Activated CD8-positive, alpha-beta memory T cell treated with anti-CD3 and anti-CD28 coated beads for 1 hour (primary cell): ENCODE measurements at places on chromosomes 5 and 9.

GRCh38 chr9:136605988-136606660 lies 56.6 kb upstream of the EGFL7 start:
- no peak for DNase-seq

DNA sequence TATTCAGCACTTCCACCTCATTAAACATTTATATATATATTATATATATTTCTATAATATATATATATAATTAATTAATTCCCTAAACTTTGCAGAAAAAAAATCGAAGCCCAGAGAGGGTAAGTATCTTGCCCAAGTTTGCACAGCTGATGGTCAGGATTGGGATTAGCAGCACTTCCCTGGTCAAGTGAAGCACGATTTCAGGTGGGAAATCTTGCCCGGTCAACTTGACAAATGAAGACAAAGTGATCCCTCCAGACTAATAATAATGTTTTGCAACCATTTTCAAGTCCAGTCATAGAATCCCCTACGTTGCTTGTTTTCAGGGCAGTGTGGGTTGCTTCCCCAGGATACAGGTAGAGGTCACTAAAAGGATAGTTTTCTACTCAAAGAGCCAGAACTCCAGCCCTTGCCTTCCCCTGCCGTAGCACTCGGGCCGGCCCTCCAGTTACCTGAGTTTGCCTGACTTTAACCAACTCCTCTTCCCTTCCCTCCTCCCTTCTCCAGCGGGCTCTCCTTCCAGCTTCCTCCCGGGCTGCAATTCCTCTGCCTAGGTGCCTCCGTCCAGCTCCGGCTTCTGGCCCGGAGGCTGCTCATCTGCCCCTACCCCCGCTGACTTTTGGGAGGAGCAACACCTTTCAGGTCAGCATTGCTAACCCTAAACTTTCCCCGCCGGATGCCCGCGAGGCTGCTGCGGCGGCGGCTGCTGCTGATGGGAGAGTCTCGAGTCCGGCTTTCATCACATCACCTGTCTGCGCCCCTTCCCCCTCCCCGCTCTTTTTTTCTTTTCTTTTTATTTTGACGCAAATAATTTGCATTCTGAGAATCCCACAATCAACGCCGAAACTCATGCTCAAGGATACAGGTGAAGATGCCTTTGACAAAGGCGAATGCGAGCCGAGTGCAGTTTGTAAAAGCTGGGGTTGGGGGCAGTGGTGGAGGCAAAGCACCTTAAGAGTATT lies 930 bp downstream of the PRLR start:
- DNase-seq: no peak

DNA sequence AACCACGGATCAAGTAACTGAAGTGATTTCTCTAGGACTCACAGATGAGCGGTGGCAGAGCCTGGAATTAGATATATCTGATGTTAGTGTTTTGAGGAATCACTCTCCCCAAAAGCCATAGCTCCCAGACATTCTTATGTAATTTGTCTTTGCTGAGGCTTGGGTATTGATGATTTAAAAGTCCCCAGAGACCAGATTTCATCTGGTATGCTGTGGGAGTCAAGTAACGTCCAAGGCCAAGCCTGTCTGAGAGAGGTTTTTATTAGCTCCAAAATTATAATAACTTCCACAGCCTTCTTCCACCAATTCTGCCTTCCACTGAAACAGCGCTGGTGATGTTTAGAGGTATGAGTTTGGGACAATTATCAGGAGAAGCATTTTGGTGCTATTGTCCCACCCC lies 21.3 kb upstream of the KCNIP1 start:
- no peak for DNase-seq

DNA sequence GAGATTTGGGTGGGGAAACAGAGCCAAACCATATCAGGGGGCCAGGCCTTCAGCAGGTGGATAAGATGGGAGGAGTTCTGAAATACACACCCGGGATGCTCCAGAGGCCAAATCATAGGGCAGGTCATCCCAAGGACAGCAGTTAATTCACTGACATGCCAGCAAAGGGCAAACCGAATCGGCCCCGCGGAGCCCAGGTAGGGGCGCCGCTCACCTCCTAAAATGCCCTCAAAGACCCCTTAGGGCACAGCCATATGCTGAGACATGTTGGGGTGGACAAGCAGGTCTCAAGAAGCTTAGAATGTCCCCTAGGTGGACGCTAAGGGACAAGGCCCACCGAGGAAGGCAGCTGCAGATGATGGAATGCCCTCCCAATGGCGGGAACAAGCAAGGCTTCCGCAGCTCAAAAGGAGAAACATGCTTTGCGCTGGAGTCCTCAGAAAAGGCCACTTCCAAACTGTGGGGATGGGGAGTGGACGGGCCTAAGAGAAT lies 144.9 kb downstream of the ERCC6L2 start:
- no peak for DNase-seq

DNA sequence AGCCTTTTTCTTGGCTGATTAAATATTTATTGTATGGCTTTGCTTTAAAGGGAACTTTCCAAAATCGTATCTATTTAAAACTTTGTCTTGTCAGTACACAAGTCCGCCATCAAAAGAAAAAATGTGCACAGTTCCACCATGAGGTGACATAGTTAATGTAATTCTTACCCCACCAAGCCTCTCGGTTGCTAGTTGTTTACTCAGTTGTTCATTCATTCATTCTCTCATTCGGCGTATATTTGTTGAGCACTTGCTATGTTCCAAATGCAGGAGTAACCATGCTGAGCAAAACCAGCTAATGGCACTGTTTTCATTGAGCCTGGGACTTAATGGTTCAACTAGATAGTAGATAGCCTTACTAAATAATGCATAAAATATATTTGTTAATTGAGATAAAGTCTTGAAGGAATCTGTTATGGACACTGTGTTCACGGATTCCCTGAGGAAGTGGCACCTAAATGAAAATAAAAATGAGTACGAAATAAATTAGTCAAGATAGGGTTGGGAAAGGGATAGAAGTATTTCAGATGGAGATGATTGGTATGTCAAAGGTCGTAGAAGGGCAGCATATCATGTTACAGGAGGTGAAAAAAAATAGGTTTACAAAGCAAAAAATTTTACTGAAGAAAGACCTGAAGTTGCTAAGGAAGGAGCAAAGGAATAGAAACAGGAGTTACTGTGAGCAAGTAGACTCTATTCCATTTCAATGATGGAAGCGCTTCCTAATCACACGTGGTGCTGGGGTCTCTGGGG lies 1.5 kb downstream of the DCAF10 start:
- no peak for DNase-seq

- DNase-seq: no peak
These were observed 246.4 kb downstream of the FAM114A2 start for GRCh38 chr5:153792305-153792704.

DNA sequence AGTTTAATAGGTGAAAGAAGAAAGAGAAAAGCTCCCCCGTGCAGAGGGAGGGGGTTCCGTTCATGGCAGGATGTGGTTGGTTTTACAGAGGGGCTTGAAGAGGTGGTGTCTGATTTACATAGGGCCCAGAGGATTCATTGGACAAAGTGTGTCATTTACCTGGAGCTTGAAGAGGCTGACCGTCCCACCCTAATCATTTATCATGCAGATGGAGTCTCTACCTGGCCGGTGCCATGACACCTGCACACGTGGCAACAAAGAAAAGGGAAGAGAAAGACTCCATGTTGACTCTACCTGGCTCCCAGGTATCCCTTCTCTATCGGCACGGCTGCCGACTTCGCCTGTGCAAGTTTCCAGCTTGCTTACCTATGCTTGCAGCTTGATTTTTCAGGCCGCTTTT lies 35.3 kb upstream of the PRRC2B start:
- no peak for DNase-seq

- DNase-seq: no peak
These were observed 391.1 kb downstream of the TMEM161B start for GRCh38 chr5:87877495-87877894.

DNA sequence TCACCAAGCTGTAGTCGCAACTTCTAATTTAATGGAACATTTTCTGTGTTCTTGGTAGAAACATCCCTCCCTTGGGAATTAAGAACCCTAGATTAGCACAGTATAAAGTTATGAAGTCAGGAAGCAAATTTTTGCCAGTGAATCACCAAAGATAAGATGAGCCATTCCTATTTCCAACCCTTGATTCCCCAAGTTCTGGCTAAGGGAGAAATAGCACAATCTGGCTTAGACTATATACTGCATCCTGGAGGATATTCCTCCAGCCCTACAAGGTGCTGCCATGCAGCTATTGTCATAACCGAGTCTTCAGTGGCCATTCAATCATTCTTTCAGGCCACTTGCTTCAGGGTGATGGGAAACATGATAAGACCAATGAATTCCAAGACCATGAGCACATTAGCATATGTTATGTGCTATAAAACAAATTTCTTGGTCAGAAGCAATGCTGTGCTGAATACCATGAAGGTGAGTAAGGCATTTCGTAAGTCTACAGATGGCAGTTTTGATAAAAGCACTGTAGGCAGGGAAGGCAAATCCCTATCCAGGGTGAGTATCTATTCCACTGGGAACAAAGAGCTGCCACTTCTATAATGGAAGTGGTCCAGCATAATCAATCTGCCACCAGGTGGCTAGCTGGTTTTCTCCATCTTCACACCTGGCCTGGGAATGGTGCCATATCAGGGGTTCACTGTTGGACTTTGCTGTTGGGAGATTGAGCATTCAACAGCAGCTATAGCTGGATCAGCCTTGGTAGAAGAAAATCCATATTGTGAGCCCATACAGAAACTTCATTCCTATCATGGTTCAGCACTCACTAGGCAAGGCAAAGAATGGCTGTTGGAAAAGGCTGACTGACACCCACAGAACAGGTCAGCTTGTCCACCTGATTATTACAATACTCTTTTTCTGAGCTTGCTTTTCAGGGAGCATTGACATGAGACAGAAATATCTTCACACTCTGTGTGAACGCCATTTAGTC lies 19.6 kb upstream of the ARL15 start:
- DNase-seq: no peak

GRCh38 chr5:43000111-43000840 lies 39.8 kb downstream of the ANXA2R start:
- DNase-seq: no peak

GRCh38 chr5:83551821-83552220 lies 80.3 kb downstream of the VCAN start:
- DNase-seq: no peak

GRCh38 chr9:135476561-135477355 lies 2.8 kb upstream of the PPP1R26 start:
- DNase-seq: no peak

DNA sequence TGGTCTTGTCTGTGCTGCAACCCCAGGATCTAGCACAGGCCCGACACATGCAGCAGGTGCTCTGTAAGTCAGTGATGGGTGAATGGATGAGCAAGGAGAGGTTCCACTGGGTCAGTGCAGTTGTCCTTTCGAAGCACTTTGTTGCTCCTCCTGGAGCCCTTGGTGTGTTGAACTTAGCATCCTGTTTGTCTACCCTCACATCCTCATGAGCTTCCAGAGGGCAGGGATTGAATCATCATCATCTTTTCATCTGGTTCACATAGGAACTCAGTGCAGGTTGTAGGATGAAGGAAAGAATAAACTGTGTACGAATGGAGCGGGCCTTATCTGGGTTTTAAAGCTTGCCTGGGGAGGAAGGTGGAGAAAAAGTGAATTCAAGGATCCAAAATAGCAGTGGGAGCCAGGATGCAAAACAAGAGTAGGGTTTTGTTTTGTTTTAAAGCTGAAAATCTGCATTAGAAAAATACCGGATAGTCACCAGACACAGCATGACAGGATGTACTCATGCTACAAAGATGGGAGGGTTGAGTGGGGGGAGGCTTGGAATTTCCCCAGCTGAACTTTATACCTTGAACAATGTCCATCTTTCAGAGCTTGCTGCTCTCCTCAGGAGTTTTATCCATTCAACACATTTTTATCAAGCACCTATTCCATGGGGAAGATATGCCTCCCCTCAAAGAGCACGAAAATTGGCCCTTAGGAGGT lies 55.8 kb downstream of the PTTG1 start:
- DNase-seq: no peak

- no peak for DNase-seq
These were observed 79.0 kb upstream of the TMEM252 start for GRCh38 chr9:68619636-68620035.
